Body of pancreas (tissue), 4 donors: ENCODE measurements at places on chromosomes 2 and 18. TPM values are rescaled to one million over a fixed set of nuclear protein-coding genes. Genes with fewer than 3 reads are reported as not detected.

GRCh38 chr18:13442451-13442850 is 223.9 kb downstream of the LDLRAD4 start:
- no peak for DNase-seq
- H3K27me3 ChIP-seq = no peaks in the 10 kb centered on the region
- H3K4me1 ChIP-seq = peaks cover 10% of the 10 kb centered on the region

GRCh38 chr2:10534514-10535250 is 86.6 kb upstream of the ODC1 start:
- H3K4me3 ChIP-seq = no peak overlapping the region
- no peaks in the 10 kb centered on the region for H3K36me3 ChIP-seq
- H3K27ac ChIP-seq = no peak overlapping the region
- no peak for DNase-seq

DNA sequence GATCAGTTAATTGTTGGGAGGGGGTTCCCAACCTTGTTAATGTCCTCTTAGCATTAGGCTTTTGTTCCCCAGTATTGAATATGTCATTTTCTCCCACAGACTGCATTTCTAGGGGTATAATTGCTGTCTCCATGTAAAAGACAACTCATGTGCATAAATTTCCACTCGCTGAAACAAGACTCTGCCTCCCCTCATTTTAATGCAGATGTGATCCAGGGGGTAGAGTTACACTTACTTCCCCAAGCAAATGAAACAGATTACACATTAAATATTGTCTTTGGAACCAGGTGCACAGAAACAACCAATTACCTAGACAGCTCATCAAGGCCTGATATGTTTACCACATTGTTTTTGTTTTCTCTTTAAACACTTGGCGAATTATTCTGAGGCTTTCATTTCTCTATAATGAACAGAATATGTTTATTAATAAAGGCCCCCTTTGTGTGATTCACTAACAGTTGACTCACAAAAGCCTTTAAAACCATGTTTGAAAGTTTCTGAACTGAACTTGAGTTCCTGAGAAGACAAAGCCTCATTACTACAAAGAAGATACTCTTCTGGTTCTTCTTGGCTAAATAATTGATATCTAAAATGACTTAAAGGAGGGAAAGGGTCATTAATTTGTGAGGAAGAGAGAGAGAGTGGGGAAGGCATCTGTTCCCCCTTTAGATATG is 15.0 kb upstream of the ACVR1 start:
- no peaks in the 10 kb centered on the region for H3K27me3 ChIP-seq
- no peaks in the 10 kb centered on the region for H3K4me1 ChIP-seq
- H3K27ac ChIP-seq = no peak overlapping the region
- DNase-seq = no peak
- H3K36me3 ChIP-seq = no peaks in the 10 kb centered on the region
- H3K4me3 ChIP-seq = no peak overlapping the region

GRCh38 chr2:200877443-200877842 is 11.4 kb downstream of the PPIL3 start:
- peaks cover 13% of the 10 kb centered on the region for H3K36me3 ChIP-seq
- no peak overlapping the region for H3K4me3 ChIP-seq
- no peaks in the 10 kb centered on the region for H3K27me3 ChIP-seq
- H3K4me1 ChIP-seq = no peaks in the 10 kb centered on the region

DNA sequence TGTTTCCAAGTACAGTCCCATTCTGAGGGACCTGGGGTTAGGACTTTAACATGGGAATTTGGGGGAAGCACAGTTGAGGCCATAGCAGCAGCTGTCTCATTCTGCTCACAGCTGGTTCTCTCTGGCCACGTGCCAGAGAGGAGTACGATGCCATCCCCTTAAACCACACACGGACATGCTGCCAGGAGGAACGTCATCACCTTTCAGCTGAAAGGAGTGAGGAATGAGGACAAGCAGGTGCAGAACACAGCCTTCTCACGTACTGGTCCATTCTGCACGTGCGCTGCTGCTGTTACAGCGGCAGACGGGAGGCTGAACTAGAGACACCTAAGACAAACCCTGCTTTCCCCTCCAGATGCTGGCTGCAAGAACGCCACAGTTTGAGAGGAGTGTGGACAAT is 33.5 kb downstream of the ODC1 start:
- H3K4me3 ChIP-seq = no peak overlapping the region
- no peaks in the 10 kb centered on the region for H3K27me3 ChIP-seq
- DNase-seq = no peak
- H3K36me3 ChIP-seq = no peaks in the 10 kb centered on the region
- peak overlapping the region; percentile 40 for H3K27ac ChIP-seq

DNA sequence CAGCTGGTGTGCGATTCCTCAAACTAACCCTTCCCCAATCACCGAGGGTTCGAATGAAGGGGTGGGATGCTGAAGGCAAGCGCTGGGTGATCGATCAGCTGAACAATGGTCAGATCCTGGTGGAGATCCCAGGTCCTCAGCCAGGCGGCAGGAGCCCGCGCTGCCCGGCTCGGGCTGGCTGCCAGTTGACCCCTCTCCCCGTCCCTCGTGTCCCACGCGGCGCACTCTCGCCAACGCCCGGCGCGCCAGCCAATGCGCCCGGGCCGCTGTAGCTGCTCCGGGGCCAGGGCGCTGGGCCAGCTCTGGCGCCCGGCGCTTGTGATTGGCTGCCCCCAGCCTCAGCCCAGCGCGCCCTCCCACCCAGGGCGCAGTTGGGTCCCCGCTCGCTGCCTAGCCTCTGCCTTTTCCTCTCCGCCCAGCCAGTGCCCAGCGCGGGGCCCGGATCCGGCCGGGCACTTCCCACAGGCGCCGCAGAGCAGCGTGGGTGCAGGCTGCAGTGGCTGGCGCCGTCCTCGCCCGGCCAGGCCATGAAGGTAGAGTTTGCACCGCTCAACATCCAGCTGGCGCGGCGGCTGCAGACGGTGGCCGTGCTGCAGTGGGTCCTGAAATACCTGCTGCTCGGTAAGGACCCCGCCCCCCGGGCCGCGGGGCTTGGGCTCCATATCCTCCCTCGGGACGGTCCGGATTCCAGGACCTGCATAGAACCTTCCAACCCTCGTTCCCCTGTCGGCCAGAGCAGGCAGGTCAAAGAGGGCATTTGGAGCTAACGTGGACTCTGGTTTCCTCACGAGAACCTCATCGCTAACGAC is at the start of gene MOGAT1:
MOGAT1 (plus strand) TSS at position 400 of the 809 bp plus-strand sequence; CDS start at position 528, 128 bp downstream.
- peak within 1 kb of the TSS; percentile 23 for H3K4me3 ChIP-seq
- H3K27ac ChIP-seq = peak within 1 kb of the TSS; percentile 34
- H3K27me3 ChIP-seq = no peaks in the 10 kb centered on the region

- DNase-seq = no peak
- H3K36me3 ChIP-seq = no peaks in the 10 kb centered on the region
- H3K27ac ChIP-seq = no peak overlapping the region
- no peak overlapping the region for H3K4me3 ChIP-seq
- no peaks in the 10 kb centered on the region for H3K27me3 ChIP-seq
Observed at GRCh38 chr2:165877565-165878550, 75.7 kb downstream of the TTC21B start.

DNA sequence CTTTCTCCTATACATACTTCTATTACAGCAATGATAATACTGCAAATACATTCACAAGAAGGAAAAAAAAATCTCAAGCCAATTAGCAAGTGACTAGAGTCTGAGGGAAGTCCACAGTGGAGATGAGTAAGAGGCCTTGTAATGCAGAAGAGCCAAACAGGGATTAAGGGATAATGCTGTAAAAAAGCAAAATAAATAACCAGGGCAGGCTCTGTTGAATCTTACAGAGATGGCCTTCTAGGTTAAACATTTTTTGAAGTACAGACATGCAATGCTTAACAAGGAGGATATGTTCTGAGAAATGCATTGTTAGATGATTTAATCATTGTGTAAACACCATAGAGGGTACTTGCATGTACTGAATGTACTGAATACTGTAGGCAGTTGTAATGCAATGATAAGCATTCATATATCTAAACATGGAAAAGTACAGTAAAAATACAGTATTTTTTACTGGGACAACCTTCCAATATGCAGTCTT is 122.1 kb upstream of the RMDN2 start:
- H3K27me3 ChIP-seq = no peaks in the 10 kb centered on the region
- no peak overlapping the region for H3K4me3 ChIP-seq
- H3K4me1 ChIP-seq = no peaks in the 10 kb centered on the region

GRCh38 chr2:55051026-55051866 is 995 bp upstream of the RTN4 start:
- H3K4me1 ChIP-seq = peaks cover 29% of the 10 kb centered on the region
- H3K27me3 ChIP-seq = no peaks in the 10 kb centered on the region
- DNase-seq = peak; percentile 75
- peak overlapping the region; percentile 95 for H3K27ac ChIP-seq
- no peaks in the 10 kb centered on the region for H3K36me3 ChIP-seq

- no peak overlapping the region for H3K27ac ChIP-seq
- H3K4me3 ChIP-seq = no peak overlapping the region
- H3K27me3 ChIP-seq = no peaks in the 10 kb centered on the region
- no peak for DNase-seq
- peaks cover 76% of the 10 kb centered on the region for H3K4me1 ChIP-seq
- no peaks in the 10 kb centered on the region for H3K36me3 ChIP-seq
Observed at GRCh38 chr2:100884145-100884621, 64.2 kb downstream of the NPAS2 start.

- DNase-seq = no peak
- peaks cover 8% of the 10 kb centered on the region for H3K4me1 ChIP-seq
- no peaks in the 10 kb centered on the region for H3K27me3 ChIP-seq
Observed at GRCh38 chr2:226446406-226447001, 353.1 kb downstream of the IRS1 start.

DNA sequence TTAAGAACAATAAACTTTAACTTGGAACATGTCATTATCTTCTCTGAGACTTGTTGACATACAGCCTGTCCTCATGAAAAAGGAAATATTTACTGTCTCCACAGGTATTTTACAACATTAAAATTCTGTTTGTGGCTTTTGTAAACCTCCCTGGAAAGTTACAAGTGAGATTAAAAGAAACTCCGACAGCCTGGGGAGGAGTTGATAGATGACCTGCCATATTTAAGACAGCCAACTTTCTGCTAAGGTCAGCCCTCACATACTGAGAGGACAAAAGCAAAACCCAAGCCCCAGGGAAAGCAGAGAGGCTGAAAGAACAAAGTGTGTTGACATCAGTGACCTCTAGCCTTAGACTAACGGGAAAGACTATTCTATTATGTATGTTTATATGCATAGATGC is 350.2 kb downstream of the RIT2 start:
- no peaks in the 10 kb centered on the region for H3K27me3 ChIP-seq
- no peaks in the 10 kb centered on the region for H3K36me3 ChIP-seq
- H3K27ac ChIP-seq = no peak overlapping the region
- DNase-seq = no peak

DNA sequence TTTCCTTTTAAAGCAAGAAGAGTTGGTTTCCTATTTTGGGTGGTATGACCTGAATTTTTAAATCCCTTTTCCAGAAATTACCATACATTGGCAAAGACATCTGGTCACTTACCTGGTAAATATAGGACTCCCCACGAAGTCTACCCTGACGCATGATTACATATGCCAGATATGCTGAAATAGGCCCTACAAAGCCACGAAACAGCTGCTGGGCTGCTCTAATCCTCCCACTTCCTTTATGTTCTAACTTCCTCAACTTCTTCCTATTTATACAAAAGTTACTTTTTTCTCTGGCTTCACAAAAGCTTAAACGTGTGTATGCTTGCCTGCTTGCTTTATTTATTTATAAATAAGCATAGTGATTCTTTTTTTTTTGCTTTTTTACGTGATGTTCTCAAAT is 186.0 kb upstream of the EPHA4 start:
- no peaks in the 10 kb centered on the region for H3K4me1 ChIP-seq
- H3K4me3 ChIP-seq = no peak overlapping the region
- H3K27me3 ChIP-seq = no peaks in the 10 kb centered on the region
- no peak for DNase-seq
- no peak overlapping the region for H3K27ac ChIP-seq

- H3K27me3 ChIP-seq = no peaks in the 10 kb centered on the region
- H3K4me3 ChIP-seq = no peak overlapping the region
- peak; percentile 35 for DNase-seq
- peaks cover 16% of the 10 kb centered on the region for H3K4me1 ChIP-seq
- H3K36me3 ChIP-seq = no peaks in the 10 kb centered on the region
Observed at GRCh38 chr18:26460449-26461091, 87.8 kb downstream of the KCTD1 start.

- H3K27me3 ChIP-seq = no peaks in the 10 kb centered on the region
- no peaks in the 10 kb centered on the region for H3K36me3 ChIP-seq
- no peak overlapping the region for H3K27ac ChIP-seq
Observed at GRCh38 chr18:23626451-23627279, 36.0 kb downstream of the ANKRD29 start.

- no peaks in the 10 kb centered on the region for H3K36me3 ChIP-seq
- no peaks in the 10 kb centered on the region for H3K27me3 ChIP-seq
- no peak for DNase-seq
- H3K27ac ChIP-seq = no peak overlapping the region
Observed at GRCh38 chr2:38207168-38207567, 131.2 kb upstream of the CYP1B1 start.

DNA sequence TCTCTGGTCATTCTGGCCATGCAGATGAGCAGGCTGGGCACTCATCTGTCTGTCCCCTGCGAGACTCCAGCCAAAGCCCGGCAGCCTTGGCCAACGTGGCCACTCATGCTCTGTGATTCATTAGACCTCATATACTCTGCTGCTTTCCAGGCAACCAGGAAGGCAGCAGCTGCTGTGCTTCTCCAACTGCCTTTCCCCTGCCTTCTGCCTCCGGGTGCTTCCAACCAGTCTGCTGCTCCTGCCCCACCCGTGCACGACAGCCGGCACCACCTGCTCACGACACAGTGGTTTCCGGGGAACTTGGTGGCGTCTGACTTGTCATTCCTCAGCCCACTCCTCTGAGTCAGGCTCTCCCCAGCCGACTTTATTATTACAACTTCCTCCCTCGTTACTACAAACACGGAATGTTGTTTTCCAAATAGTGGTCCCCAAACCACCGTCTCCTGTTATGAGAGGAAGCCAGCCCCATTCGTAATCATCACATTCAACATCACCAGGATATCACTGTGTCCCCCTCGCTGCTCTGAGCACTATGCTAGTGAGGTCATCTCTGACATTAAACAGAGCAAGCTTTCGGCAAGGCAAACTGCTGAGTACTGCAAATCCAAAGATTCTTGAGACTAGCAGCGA is 392.4 kb downstream of the ALK start:
- no peak overlapping the region for H3K27ac ChIP-seq
- H3K4me1 ChIP-seq = peaks cover 11% of the 10 kb centered on the region
- peak; percentile 15 for DNase-seq
- H3K27me3 ChIP-seq = no peaks in the 10 kb centered on the region

GRCh38 chr2:15840969-15841368 is 99.4 kb upstream of the MYCN start:
- no peaks in the 10 kb centered on the region for H3K36me3 ChIP-seq
- H3K4me1 ChIP-seq = no peaks in the 10 kb centered on the region
- no peaks in the 10 kb centered on the region for H3K27me3 ChIP-seq
- no peak for DNase-seq

The SPDYA gene
- total RNA-seq = 1.6 TPM

The IL1RN gene
- total RNA-seq = 0.78 TPM

The SP5 gene
- not detected for total RNA-seq

The CDH19 gene
- 1.3 TPM for total RNA-seq

The ITGA4 gene
- 4.3 TPM for total RNA-seq

The KCNF1 gene
- total RNA-seq = 5.3 TPM

The MEP1B gene
- total RNA-seq = not detected

The PSTPIP2 gene
- total RNA-seq = 1.6 TPM

The APCDD1 gene
- total RNA-seq = 8.6 TPM

The VWA3B gene
- total RNA-seq = 0.78 TPM

The IRS1 gene
- 9.6 TPM for total RNA-seq

The MAP3K19 gene
- total RNA-seq = not detected
